G401 (cell line): ENCODE measurements at places on chromosomes 6 and 20. TPM values are rescaled to one million over a fixed set of nuclear protein-coding genes. Genes with fewer than 3 reads are reported as not detected.

ID4 gene
- total RNA-seq: 33.5 and 38.2 TPM in 2 replicates

GRM1 gene
- not detected in 2 replicates for total RNA-seq

NKX2-2 gene
- total RNA-seq: not detected in 2 replicates

ADGRF5 gene
- total RNA-seq: not detected in 2 replicates

SYNGAP1 gene
- 4.0 and 7.4 TPM in 2 replicates for total RNA-seq

STX11 gene
- 0.07 TPM in 1 of 2 replicates, not detected in the other for total RNA-seq

TOX2 gene
- 0.18 TPM in 1 of 2 replicates, not detected in the other for total RNA-seq

SLC2A4RG gene
- 71.8 and 118 TPM in 2 replicates for total RNA-seq

SCAF8 gene
- 18.6 and 26.2 TPM in 2 replicates for total RNA-seq

LBP gene
- not detected in 2 replicates for total RNA-seq

SLC22A1 gene
- not detected in 2 replicates for total RNA-seq

CTCFL gene
- 0.03 and 0.06 TPM in 2 replicates for total RNA-seq

NEURL2 gene
- total RNA-seq: 6.6 and 7.0 TPM in 2 replicates

SYCP2 gene
- total RNA-seq: 5.0 and 8.6 TPM in 2 replicates

IMPG1 gene
- not detected in 2 replicates for total RNA-seq

NDUFAF5 gene
- total RNA-seq: 22.0 and 28.5 TPM in 2 replicates

HFE gene
- total RNA-seq: 2.3 and 8.0 TPM in 2 replicates

TSBP1 gene
- not detected in 2 replicates for total RNA-seq

MAS1 gene
- total RNA-seq: not detected in 2 replicates

RAB32 gene
- total RNA-seq: 112 and 197 TPM in 2 replicates

ANKRD66 gene
- not detected in 2 replicates for total RNA-seq

CRISP3 gene
- total RNA-seq: not detected in 2 replicates

RIPPLY2 gene
- total RNA-seq: not detected in 2 replicates

MYMX gene
- total RNA-seq: 0.43 and 8.3 TPM in 2 replicates

MUC21 gene
- total RNA-seq: not detected in 2 replicates

PGC gene
- total RNA-seq: not detected in 2 replicates

NMBR gene
- total RNA-seq: not detected in 2 replicates

SYTL3 gene
- 3.1 TPM in 1 of 2 replicates, not detected in the other for total RNA-seq

SEL1L2 gene
- not detected in 2 replicates for total RNA-seq

SLC17A1 gene
- total RNA-seq: not detected in 2 replicates

OPN5 gene
- total RNA-seq: not detected in 2 replicates

MYCT1 gene
- not detected in 2 replicates for total RNA-seq

NKX2-4 gene
- not detected in 2 replicates for total RNA-seq

HLA-DQA2 gene
- not detected in 2 replicates for total RNA-seq

XKR7 gene
- total RNA-seq: 5.7 and 6.8 TPM in 2 replicates

CABLES2 gene
- total RNA-seq: 4.2 and 7.2 TPM in 2 replicates

FLRT3 gene
- not detected in 2 replicates for total RNA-seq

OLIG3 gene
- total RNA-seq: not detected in 2 replicates

OR5V1 gene
- not detected in 2 replicates for total RNA-seq

TMC2 gene
- total RNA-seq: not detected in 2 replicates

UNC5CL gene
- 0.71 TPM in 1 of 2 replicates, not detected in the other for total RNA-seq

UBD gene
- 0.17 TPM in 1 of 2 replicates, not detected in the other for total RNA-seq

GNL1 gene
- 102 and 129 TPM in 2 replicates for total RNA-seq

PMEPA1 gene
- total RNA-seq: 0.49 and 0.58 TPM in 2 replicates

BTN1A1 gene
- total RNA-seq: 0.06 TPM in 1 of 2 replicates, not detected in the other

PRDM1 gene
- not detected in 2 replicates for total RNA-seq

PCSK2 gene
- not detected in 2 replicates for total RNA-seq

CDSN gene
- not detected in 2 replicates for total RNA-seq

DDO gene
- not detected in 2 replicates for total RNA-seq

MTHFD1L gene
- 39.2 and 59.6 TPM in 2 replicates for total RNA-seq

F13A1 gene
- total RNA-seq: not detected in 2 replicates

KIZ gene
- total RNA-seq: 12.4 and 22.6 TPM in 2 replicates

HLA-DRB1 gene
- not detected in 2 replicates for total RNA-seq

JARID2 gene
- 5.7 and 6.0 TPM in 2 replicates for total RNA-seq

KCNK5 gene
- total RNA-seq: not detected in 2 replicates

TRIM31 gene
- total RNA-seq: not detected in 2 replicates

MED23 gene
- 15.2 and 23.8 TPM in 2 replicates for total RNA-seq

RNF182 gene
- 0.31 and 1.9 TPM in 2 replicates for total RNA-seq

TPMT gene
- 10.3 and 13.4 TPM in 2 replicates for total RNA-seq
